AG08395 (cell line): ENCODE measurements at places on chromosomes 5 and 9.

DNA sequence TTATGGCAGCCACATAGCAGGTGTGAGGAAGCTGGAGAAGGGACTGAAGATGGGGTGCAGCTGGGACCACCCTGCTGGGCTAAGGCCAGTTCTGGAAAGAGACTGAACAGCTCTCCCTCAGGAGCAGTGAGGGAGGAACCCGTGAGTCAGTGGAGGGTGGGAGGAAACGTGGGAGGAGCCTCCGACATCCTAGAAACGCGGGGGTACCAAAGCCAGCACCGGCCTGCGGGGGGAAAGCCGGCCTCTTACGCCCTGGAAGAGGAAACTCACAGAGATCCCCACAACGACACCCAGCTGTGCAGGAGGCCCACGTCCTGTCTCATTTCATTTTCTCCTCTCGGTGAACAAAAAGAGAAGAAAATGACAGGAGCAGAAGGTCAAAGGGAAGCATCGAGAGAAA is 185.8 kb upstream of the IRX4 start:
- DNase-seq: no peak

DNA sequence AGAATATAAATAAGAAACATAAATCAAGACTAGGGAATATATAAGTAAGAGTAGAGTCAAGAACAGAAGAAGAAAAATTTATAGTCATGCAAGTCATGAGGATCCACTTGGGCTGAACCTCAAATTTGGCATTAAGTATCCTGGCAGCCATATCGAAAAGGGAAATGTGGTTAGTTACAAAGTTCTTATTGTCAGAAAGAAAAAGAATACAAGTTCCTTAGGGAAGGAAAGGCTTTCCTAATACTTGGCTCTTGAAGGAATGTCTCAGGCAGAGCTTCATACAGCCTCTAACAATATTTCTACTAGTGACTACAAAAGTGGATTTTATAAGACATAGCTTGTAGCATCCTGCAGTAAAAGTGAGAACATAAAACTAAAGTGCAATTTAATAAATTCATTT is 45.4 kb downstream of the TMEM252 start:
- DNase-seq: no peak

GRCh38 chr5:171774418-171774817 is 11.2 kb upstream of the SMIM23 start:
- no peak for DNase-seq

DNA sequence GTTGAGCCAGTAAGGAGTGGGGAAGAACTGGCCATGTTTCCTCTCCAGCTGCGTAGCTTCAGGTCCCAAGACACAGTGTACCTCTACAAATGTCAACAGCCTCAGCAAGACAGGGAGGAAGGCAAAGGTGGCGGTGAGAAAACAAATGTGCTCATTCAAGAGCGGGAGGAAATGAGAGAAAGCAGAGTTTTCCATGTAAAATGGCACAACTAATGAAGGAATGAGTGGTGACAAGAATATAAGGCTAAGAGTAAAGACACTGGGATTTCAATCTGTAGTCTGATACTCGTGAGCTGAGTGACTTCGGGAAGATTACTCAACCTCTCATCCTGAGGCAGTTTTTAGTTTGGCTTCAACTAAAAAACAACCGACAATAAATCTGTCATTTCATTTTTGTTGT is 67.6 kb downstream of the DPYSL3 start:
- DNase-seq: no peak

DNA sequence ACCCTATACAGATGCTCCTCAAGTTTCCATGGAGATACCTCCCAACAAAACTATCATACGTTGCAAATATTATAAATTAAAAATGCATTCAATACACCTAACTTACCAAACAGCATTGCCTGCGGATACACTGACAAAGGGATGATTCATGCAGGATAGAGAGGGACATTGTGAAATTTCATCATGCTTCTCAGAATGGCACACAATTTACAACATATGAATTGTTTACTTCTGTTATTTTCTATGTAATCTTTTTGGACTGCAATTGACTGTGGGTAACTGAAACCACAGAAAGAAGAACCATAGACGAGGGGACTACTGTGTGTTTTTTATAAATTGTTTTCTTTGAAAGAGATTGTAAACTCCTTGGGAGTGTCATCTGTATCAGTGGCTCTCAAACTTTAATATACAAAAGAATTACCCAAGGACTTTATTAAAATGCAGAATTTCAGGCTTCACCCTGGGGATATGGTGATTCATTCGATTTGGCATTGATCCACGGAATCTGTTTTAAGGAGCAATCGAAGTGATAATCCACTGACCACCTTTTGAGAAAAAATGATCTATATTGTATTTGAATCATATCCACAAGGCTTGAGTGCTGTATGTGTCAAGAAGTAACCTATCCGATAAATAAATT is 146.4 kb downstream of the SGCD start:
- DNase-seq: peak; percentile 22

DNA sequence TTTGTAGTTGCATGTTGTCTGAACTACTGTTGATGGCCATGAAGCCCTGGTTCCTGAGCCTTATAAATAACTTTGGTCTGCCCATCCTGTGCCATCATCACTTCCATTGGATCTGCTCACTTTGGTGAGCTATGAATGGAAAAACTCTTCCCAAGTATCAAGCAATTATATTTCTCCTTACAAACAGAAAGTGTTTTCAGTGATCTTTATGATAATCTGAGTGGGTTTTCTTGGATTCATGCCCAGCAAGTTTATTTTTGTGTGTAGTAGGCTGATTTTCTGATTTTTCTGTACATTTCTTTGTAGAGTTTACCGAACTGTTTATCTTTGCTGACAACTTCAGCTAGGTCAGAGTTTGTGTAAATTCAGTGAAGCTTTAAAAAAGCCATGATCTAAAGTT is 31.0 kb downstream of the CAMK4 start:
- no peak for DNase-seq

GRCh38 chr5:5363045-5363444 is 59.4 kb upstream of the ICE1 start:
- no peak for DNase-seq

- no peak for DNase-seq
Observed at GRCh38 chr5:90251447-90251846, 158.1 kb downstream of the CETN3 start.

DNA sequence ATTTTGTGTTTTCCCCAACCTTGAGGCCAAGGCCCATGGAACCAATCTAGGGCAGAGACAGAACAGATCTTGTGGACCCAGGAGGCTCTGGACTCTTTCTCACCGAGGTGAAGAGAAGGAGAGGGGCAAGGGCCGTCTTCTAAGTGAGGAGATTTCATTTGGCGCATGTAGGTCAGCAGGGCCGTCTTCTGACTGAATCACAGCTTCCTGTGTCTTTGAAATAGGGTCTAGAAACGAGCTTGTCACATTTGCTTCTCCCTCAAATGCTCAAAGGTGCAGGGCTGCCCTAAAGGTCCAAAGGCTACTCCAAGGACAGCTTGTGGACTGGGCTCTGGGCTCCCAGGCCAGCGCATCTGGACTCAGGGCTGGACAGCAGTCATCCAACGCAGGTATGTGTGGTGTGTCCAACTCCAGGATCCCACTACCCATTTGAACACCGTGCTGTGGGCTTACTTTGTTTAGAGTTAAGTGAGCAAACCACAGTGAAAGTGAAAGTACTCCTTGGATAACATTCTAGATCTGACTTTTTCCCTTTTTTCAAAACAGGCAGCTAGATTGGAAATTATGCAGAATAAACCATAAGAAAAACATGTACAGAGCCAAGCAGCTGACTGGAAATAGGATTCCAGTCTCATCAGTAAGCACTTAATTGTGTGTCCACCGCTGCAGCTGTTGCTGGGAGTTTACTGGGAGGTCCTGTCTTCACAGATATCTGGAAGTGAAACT is 357.0 kb downstream of the GADD45G start:
- peak; percentile 58 for DNase-seq
